NCI-H1417 treated with DMSO at 0.1 percent for 48 hours (cell line): ENCODE measurements at places on chromosomes 5 and 9.
A peak's percentile ranks its signal among the peaks of the same experiment; 100 is the strongest.

GRCh38 chr9:118305331-118305730 is 601.1 kb downstream of the TLR4 start:
- DNase-seq: no peak

DNA sequence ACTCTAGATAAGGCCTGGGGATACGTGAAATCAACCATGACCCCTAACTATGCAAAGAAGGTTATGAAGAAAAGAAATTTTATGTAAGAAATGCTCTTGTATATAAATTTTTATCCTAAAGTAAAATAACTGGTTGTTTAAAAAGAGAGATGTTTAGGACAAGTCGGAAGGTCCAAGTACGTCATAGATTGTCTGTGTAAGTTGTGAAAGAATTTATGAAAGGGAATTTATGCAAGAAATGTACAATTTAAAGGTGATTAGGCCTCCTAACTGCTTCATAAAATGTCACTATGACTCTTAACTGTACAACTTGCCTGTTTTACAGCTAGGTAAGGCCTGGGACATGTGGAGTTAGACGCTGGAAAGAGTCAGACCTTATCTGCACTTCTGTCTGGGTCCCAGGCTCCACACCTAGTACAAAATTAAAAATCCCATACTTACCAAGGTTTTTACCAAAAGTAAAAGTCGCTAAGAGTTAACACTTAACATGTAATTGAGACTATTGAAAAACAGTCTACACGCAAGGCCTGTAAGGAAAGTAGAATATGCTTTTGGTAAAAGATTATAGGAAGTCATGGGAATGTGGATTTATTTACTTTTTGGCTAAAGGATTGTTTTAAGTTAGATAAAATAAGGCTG is 77.4 kb downstream of the KIAA0825 start:
- no peak for DNase-seq

GRCh38 chr5:162711244-162711643 is 643.7 kb downstream of the GABRG2 start:
- DNase-seq: no peak

DNA sequence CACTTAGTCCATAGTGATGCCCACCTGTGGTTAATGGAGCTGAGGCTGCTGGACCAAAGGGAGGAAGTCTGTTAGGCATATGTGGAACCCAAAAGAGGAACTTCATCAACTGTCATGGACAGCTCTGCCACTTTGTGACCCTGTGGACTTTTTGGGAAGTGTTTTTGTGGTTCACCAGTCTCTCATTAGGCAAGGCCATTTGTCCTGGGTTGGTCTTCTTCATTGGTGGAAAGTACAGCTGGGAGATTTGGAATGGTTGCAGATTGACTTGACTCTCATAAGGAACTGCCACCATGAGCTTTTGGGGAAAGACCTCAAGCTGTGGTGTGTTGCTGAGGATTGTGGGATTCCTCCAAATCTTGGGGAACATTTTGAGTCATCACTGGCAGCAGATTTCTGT is 31.9 kb upstream of the IL12B start:
- no peak for DNase-seq

DNA sequence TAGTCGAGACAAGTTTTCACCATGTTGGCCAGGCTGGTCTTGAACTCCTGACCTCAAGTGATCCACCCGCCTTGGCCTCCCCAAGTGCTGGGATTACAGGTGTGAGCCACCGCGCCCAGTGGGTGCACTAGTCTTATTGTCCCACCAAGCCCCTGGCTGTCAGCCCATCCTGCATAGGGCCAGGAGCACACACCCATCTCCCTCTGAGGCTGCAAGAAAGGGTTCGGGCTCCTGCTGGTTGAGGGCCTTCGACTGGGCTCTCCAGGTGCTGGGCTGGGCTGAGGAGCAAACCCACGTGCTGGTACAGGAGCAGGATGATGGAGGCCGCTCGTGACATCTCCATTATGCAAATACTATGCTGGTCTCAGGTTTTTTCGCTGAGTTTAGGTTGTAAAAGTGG is 25.1 kb upstream of the RNF130 start:
- no peak for DNase-seq

DNA sequence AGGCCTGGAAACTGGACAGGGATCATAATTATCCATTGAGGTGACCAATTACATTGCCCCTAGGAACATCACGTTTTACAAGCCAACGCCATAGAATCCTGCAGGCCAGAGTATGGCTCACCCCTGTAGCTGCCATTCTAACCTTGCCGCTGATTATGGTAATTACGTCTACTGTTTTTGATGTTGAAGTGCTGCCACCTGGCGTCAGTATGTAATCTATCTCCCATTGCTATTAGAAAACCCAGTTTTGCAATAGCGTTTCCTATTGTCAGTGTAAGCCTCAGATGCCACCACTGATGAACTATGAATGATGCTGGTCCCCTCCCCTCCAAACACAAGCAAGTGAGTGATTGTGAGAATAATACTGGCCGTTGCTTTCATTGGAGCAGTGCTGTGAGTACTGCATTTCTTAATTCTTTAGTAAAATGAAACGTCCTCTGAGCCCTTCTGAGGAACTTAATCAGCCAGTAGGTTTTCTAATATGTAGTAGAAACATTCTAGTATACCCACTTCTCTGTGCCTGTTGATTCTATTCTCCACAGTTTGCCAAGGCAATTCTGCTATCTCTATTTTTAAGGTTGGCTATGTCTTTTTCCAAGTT is 100.5 kb upstream of the NMUR2 start:
- DNase-seq: no peak

DNA sequence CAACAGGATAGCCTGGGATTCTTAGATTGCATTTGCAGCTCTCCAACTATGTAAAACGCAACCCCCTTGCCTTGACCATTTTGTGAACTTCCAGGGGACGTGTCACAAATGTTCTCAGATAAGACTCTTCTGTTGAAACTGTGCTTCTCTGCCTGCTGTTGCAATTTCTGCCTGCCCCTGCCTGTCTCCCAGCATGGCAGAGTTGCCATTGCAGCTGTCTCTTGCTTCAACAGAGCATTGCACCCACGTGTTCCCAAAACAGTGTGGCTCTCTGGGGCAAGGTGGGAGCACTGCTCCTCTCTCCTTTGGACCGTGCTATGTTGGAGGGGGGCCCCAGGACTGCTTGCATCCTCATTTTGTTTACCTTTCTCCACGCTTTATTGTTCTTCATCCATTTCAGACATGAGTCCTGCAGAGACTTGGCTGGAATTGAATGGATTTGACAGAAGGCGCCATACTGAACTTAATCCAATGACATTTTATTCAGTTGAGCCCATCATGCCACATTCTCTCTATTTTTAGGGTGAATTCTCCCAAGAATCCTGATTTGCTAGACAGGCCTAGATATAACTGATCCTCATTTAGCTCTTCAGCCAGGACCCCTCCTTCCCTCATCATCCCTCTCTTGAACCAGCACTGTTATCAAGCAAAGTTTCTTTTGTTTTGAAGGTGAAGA is 90.7 kb downstream of the MAT2B start:
- no peak for DNase-seq

GRCh38 chr9:93655621-93656425 is 79.4 kb downstream of the PHF2 start:
- no peak for DNase-seq

GRCh38 chr5:34519489-34520220 is 136.5 kb upstream of the RAI14 start:
- no peak for DNase-seq

DNA sequence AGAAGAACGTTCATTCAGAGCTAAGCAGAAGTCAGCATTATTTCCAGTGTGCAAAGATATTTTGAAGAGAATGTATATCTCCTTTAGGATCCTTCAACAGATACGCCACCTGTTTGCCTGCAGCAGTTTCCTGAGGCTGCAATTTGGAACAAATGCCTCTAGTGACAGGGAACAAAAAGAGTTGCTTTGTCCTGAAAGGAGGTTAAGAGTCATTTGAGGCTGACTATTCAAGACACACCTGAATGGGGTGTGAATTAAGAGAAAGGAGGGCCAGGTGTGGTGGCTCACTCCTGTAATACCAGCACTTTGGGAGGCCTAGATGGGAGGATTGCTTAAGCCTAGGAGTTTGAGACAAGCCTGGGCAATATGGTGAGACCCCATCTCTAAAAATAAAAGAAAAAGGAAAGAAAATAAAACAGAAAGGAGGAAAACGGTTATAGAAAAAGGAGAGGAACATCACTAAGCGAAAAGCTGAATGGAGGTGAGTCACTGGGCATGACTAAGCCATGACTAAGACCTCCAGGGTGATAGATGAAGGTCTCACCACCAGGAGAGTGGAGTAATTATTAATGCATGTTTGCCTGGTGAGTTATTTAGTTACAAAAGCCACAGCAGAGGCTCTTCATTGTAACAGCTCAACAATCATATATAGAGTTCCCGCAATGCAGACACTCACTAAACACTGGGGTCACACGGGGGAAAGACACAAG is 255.2 kb upstream of the TNC start:
- no peak for DNase-seq

GRCh38 chr5:141523991-141524390 is 35.1 kb downstream of the PCDHGC5 start:
- DNase-seq: no peak

DNA sequence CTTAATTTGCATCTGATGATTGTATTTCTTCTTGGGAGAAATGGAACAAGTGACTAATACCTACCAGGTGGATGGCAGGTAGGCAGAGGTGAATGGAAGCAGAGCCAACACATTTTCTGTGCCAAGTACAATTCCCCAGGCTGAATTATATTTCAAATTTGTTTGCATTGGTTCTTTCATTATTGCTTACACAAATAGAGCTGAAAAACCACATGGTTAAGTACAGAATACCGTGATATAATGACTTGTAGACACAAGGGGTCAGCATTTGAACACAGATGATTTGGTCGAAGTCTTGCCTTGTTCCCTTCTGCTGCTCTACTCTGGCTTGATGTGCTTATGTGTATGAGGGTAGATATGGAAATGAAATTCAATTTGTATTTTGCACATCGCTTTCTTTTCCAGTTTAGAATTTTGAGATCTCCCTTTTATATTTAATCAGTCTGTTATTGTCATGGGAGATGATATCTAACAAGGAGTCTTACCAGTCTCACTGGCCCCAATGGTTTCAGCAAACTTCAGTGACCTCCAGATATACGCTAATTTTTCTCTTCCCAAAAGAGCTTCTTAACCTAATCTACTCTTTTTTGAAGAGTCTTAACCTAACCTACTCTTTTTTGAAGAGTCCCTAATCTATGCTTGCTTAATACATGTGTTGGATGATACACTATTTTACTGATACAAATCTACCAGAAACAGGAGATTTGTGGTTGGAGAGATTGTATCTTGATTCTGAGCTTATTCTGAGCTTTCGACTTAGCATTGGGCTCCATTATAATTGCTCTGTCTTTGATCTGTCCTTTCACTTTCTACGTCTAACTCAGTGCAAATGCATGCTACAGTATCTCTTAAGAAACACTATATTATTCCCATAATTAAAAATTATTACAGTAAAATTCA is 88.1 kb downstream of the PCSK1 start:
- peak; percentile 25 for DNase-seq

DNA sequence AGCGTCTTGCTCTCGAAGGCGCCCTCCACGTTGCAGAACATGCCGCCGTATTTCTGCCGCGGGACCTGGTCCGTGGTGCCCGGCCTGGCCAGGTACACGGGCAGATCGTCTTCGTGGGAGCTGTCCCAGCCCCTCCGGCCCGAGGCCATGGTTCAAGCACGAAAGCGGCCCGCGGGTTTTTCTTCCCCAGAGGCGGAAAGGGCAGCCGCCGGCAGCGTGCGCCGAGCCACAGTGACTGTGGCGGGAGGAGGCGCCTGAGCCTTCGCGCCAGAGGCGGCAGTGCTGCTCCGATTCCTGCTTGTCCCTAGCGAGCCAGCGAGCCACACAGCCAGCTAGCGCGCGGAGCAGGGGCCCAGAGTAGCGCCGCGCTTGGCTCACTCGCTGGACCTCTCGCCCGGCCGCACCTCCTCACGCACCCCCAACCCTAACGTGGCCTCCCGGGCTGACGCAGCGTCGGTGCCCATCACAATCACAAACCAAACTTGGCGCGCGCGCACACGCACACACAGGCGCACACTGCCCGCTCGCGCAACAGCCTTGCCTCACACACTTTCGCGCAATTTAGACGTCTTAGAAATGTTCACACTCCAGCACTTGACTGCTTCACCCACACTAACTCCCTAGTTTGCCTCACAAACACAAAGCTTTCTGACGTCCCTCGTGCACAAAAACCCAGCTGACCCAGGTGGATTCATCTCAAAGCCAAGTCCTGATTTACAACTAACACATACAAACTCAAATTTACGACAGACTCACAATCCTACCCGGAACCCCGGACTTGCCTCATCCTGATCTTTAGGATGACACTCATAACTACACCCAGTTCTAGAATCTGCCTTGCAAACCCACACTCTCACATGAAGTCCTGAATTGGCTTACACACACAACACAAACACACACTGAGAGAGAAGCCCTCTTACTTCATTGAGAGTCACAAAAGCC is at the start of gene DPYSL3:
Gene DPYSL3, minus strand, starts transcription at position 359 of the 942 bp plus-strand sequence. Its CDS starts 210 bp downstream, at position 149.
- no peak for DNase-seq

DNA sequence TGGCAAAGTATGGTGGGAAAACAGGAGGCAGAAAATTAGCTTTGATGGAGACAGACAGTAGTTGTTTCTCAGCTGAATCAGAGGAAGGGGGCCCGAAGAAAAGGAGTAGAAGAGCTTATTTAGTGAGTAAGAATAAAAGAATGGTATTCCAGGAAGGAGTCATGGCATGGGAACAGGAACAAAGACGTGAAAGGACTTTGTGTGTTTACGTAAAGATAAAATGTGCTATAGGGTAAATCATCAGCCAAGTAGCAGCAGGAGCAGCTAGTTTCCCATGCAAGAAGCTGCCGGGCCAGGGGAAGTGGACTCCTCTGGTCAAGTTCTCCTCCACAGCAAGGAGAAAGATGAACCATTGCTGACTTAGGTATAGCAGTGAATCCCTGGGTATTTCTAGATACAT is 454.5 kb downstream of the HINT1 start:
- no peak for DNase-seq

GRCh38 chr9:130194378-130194932 is 22.3 kb downstream of the NCS1 start:
- no peak for DNase-seq

- no peak for DNase-seq
These were observed 13.0 kb downstream of the RGS3 start for GRCh38 chr9:113476511-113476916.

DNA sequence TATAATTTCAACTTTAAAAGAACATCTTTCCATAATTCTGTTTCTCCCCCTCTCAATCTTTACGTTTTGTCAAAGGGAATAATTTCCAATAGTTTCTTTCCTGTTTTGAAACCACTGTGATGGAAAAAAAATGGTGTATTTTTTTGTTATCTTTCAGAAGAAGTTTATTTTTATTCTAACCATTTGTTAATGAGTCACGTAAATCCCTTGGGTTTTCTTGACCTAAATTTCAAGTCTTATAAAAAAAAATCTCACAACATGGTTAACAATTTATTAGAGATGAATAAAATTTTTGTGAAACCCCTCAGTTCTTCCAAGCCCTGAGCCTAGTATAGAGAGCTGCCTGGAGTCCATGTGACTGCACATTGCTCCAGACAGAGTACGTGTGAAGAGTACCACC is 106.1 kb upstream of the FBXL17 start:
- no peak for DNase-seq
